AG20443 (cell line): ENCODE measurements at places on chromosomes 13 and 19.

DNA sequence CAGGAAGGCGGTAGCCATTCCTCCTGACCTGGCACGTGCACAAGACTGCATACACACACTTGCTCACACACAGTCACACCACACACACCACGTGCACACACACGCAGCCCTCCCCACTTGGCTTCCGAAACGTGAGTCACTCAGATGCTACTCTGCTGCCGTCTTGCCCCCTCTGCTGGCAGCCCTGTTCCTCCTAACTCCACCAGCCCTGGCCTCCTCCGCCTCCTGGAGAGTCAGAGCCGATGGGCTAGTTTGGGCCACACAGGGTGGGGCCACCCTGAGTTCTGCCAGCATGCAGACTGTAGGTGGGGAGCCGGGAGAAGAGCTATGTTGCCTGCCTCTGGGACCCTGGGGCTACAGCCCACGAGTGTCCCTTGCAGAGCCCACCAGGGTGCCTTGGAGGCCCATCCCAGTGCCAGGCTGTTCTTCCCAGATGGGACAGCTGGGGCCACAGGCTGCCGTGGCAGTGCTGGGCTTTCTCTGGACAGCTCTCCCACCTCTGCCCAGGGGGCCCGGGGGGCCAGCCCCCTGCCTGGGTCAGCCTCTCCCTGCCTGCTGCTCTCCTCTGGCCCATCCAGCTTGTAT is 12.1 kb downstream of the PIN1 start:
- DNase-seq = peak; percentile 98

GRCh38 chr19:50311723-50312635 is 17.2 kb downstream of the KCNC3 start:
- DNase-seq = peak; percentile 45

DNA sequence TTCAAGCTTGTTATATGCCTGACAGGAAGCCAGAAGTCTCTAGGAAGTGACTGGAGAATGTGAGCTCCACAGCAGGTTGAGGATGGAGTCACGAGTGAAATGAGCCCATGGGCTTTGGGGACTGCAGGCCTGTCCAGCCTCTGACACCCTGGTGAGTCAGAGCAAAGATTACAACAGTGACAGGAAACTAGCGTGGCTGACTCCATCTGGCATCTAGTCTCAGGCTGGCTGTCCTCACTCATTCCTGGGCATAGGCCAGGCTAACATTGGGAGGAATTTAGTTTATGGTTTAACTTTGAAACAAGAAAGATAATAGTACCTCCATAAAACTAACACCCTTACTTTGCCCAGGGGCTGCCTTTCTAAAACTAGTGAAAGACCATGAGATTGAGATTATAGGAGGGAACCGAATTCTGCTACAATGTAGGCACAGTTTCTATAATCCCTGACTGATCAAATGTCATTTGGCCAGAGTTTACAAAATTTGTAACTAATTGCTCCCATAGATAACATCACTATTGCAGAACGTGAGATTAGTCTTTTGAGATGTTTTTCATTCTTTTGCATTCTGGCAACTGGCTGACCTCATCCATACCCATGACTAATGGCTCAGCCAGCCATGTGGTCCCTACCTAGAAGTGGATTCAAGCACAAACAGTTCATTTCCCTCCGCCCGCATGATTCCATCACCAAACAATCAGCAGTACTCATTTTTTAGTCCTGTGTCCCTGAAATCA is 28.4 kb downstream of the PSG1 start:
- DNase-seq = peak; percentile 74

- no peak for DNase-seq
These were observed 221.7 kb upstream of the SPRY2 start for GRCh38 chr13:80562433-80563156.

DNA sequence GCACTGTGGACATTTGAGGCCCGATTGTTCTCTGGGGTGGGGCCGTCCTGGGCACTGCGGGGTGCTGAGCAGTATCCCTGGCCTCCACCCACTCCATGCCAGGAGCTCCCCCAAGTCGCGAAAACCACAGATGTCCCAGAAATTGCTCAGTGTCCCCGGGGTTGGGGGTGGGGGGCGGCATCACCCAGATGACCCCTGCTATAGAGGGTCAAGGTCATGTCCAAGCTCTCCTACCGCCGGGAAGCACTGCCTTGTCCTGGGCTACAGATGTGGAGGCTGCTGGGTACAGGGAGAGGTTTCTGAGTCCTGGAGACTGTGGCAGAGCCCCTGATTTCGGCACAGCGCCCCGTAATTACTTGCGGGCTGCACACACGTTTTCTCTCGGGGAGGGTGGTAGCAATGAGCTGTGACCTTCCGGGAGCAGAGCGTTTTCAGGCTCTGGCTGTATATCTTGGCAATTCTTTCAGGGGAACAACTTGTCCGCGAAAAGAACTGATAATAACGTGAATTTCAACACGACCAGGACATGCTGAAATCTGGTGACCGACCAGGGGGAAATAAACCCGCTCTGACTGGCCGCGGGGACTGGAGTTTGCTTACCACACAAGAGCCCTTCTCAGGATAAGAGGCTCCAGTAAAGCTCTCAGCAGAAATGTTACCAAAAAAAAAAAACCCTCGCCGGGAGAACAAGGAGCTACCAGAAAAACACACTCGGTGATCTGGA is 68.1 kb downstream of the GNG7 start:
- no peak for DNase-seq

- DNase-seq = no peak
These were observed 145.7 kb downstream of the COL4A1 start for GRCh38 chr13:110161112-110161882.

DNA sequence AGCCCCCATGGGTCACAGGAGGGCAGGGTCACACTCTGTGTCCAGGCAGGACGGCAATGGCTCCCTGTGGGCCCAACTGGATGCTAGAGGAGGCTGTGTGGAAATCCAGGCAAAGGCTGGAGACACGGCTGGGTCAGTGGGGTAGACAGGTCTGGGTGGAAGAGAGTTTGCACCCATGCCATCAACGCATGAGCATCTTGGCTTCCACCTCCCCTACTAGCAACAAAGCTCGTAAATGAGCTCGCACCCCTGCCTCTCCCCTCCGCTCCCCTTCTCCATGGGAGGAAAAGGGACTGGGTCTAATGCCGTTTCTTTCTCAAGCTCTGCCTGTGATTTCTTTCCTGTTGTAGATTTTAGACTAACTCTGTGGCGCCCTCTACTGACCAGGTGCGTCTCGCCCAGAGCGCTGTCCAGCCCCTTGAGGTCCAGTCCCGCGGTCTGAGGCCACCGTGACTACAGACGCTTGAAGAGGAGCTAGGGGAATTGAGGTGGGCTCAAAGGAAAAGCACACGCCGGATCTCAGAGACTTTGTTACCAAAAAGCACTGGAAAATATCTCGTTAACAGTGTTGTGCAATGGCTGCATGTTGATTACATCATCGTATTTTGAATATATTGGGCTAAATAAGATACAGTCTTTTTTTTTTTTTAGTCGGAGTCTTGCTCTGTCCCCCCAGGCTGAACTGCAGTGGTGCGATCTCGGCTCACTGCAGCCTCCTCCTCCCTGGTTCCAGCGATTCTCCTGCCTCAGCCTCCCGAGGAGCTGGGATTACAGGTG is 50.7 kb upstream of the USP29 start:
- no peak for DNase-seq

- no peak for DNase-seq
These were observed 37.8 kb upstream of the GAS6 start for GRCh38 chr13:113901642-113902041.

DNA sequence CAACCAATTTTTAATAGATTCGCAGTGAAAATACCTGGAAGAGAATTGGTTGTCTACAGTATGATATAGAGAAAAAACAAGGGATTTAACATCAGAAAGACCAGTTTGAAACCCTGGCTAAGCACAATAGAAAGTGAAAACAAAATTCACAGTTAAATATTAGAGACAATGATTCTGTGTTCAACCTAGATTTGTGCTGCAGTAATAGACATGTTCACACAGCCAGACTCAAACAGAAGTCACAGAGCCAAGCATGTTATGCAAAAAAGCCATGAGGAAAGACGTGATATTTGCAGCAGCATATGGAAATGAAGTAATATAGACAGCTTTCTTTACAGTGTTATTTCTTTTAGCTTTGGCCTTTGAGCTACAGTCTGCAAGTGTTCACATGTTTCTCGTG is 48.1 kb downstream of the SCEL start:
- no peak for DNase-seq

- DNase-seq = no peak
These were observed 313.4 kb downstream of the COG6 start for GRCh38 chr13:39968646-39969475.

DNA sequence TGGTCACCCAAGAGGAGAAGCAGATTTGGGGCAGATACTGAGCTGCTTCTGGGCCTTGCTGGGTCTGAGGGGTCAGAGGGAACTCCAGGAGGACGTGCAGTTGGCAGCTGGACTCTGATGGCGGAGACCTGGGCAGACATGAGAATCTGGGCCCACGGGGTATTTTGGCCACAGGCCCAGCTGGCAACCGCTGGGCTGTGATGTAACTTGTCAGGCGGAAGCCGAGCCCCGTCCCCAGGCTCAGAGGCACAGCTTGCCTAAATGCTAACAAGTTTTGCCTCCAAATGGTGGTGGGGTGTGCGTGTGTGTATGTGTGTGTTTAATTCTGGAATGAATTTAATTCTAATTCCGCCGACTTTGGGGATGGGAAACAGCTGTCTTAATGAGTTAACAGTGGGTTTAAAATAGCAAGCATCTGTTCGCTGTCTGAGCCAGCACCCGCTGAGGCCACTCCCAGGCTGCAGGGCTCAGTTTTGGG is 11.6 kb downstream of the ZNRF4 start:
- DNase-seq = no peak

DNA sequence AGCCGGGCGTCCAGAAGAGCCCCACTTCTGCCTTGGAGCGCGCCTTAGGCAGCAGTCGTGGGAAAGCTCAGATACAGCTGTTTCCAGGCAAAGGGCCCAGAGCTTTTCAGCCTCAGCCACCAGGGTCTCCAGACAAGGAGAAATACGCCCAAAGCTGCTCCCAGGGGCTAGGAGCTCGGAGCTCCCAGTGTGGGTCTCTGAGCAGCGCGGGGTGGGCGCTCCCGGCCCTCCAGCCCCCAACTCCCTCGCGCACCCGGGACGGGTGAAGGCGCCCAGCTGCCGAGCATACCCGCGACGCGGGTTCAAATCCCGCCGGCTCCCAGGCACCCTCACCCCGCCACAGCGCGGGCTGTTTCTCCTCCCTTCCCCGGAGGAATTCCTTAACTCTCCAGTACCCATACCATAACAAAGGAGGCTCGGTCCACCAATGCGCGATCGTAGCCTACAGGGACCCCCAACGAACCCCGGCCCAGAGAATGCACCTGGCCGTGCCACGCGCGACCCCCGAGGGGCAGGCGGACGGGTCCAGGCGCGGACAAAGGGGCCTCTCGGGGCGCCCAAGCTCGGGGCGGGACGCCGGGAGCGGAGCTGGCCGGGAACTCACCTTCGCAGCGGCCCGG is 507 bp downstream of the COL4A1 start:
- peak; percentile 24 for DNase-seq

DNA sequence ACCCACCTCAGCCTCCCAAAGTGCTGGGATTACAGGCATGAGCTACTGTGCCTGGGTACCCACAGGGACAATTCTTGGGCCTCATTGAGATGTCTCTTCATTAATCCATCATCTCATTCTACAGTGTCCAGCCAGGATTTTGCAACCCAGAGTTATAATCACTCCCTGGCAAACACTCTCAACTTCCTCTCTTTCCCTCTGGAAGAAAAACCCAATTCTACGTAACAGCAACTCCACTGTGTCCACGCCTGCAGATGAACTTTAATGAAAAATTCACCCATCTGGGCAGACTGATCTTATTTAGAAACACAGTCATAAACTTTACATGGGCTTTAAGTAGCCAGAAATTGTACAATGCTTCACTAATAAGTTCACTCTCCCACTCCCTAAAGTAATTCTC is 90.1 kb upstream of the ABCC4 start:
- no peak for DNase-seq

- DNase-seq = no peak
These were observed 6.0 kb downstream of the TMIGD2 start for GRCh38 chr19:4295972-4296771.

DNA sequence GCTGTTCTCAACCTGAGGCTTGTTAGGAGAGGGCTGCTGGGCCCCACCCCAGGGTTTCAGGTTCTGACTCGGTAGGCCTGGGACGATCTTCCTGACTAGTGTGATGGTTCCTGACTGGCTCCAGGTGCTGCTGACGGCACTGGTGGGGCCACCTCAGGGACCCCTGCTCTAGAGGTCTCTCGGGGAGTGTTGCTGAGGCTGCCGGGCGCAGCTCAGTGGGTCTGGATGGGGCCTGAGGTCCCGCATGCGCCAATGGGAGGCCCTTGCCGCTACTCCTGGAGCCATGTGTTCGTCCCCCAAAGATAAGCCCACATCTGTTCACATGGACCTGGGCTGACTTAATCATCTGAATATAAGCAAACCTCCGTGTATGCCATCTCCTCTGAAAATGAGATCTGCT is 133.0 kb downstream of the ATP11A start:
- no peak for DNase-seq

DNA sequence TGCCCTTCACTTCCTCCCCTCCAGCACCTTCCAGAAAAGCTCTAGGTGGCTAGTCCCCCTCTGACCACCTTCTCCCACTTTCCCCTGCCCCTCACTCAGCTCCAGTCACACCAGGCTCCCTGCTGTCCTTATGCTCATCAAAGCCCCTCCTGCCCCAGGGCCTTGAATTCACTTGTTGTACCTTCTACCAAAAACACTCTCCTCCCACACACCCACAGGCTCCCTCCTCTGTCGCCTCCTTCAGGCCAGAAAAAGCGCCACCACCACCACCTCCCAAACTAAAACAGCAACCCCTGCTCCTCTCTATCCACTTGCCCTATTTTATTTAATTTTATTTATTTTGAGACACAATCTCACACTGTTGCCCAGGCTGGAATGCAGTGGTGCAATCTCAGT is 4.8 kb upstream of the CEACAM16 start:
- no peak for DNase-seq

DNA sequence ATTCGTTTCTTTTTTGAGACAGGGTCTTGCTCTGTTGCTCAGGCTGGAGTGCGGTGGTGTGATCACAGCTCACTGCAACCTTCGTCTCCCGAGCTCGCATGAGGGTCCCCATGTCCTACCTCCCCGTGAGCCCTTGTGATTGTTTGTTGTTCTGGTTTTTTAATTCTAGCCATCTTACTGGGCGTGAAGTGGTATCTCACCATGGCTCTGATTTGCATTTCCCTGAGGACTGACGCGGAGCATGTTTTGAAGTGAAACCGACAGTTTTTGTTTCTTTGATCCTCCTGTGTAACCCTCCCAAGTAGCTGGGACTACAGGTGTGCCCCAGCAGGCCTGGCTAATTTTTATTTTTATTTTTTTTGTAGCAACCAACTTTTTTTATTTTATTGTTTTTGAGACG is 21.7 kb downstream of the GNG7 start:
- no peak for DNase-seq
